ENCODE measurements at places on chromosomes 12 and 14.

DNA sequence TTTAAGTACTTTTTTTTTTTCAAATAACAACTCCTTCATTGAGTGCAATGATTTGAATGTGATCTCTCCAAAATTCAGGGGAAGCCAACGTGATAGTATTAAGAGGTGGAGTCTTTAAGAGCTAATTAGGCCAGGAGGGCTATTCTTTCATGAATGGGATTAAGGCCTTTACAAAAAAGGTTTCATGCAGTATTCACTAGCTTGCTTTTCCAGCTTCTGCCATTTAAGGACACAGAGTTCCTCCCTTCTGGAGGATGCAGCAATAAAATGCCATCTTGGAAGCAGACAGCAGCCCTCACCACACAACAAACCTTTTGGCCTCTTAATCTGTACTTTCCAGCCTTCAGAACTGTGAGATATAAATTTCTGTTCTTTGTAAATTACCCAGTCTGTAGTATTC is 586.8 kb upstream of the LMO3 start:
- DNase-seq = no peak

DNA sequence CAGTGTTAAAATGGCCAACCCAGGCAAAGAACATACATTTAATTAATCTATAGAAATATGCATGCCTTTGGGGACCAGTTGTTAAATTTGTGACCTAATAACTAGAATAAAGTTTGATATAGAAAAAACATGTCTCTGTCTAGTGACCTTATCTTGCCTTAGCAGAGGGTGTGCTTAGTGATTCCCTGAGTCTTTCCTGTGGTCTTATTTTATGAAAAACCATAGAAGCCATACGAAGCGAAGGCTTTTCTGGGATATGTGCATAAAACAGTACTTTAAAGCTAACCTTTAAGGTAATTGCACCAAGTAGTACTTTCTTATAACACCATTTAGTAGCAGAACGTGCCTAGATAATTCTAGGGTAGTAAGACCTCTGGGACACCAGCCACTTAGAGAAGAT is 379.4 kb downstream of the ZFP36L1 start:
- no peak for DNase-seq

GRCh38 chr14:38339696-38340095 is 83.8 kb upstream of the CLEC14A start:
- no peak for DNase-seq

GRCh38 chr12:113581342-113581741 is 109.7 kb upstream of the LHX5 start:
- no peak for DNase-seq

Data from activated CD8-positive, alpha-beta T cell treated with anti-CD3 and anti-CD28 coated beads, Interleukin-2, amount 10 ng/mL, durations not matched to agents 7 days and 5 days (primary cell).